ENCODE measurements at places on chromosomes 4 and X.

GRCh38 chrX:77160301-77160700 is 286.9 kb upstream of the FGF16 start:
- no peak for DNase-seq

DNA sequence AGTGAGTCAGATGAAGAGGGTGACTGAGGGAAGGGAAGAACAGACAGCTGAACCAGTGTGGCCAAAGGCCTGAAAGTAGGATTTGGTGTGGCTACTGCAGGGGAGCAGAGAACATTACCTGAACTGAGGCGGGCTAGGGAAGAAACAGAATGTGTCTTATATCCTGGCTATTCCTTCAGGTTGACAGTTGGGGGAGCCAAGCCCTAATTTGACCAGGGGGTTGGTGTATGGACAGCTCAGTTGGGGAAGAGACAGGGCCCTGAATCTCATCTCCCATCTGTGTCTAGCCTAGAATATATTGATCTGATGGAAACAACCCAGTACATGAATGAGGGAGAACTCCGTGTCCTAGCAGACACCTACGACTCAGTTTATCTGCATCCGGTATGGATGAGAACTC is 4.2 kb downstream of the HDAC6 start:
- DNase-seq, result no peak

GRCh38 chr4:113398441-113399143 is 349.1 kb downstream of the ANK2 start:
- DNase-seq, result no peak

GRCh38 chr4:101020956-101021355 is 326.4 kb downstream of the PPP3CA start:
- peak; percentile 2 for DNase-seq

GRCh38 chr4:105568584-105568983 is 16.2 kb downstream of the ARHGEF38 start:
- DNase-seq, result no peak

- no peak for DNase-seq
These were observed 387.7 kb upstream of the TEX13C start for GRCh38 chrX:124931958-124932357.

DNA sequence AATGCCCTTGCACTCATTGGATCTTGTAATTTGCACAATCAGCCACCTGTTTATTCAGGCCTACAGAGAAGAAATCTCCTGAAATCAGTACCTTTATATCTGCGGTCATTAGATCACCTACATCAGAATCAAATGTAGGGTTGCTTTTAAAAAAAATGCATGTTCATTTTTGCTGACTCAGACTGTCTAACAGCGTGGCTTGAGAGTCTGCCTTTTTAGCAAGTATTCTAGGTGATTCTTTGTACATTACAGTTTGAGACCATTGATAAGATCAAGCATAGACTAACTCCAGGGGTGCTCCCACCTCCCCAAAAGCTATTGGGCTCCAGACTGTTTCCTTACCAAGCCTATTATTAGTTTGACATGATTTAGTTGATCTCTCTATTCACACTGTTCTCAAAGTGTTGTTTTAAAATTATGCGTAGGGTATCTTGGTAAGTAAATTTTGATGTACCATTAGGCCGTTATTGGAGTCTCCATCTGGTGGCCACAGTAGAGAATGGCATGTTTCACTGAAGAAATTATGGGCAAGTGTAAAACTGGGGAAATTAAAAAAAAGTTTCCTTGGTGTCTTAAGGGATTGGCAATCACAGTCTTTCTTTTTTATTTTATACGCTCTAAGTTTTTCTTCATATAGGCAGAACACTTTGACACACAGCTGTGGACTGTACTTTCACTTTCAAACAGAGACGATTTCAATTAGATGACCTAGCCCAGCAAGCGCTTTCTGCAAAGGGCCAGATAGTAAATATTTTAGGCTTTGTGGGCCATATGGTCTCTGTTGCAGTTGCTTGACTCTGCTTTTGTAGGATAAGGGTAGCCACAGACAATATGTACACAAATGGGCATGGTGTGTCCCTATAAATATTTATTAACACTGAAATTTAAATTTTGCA is 33.7 kb upstream of the MSL3 start:
- DNase-seq, result peak; percentile 8

GRCh38 chrX:5998901-5999300 is 229.8 kb downstream of the NLGN4X start:
- no peak for DNase-seq

- peak; percentile 50 for DNase-seq
These were observed 39.2 kb downstream of the COPS4 start for GRCh38 chr4:83074086-83074704.

DNA sequence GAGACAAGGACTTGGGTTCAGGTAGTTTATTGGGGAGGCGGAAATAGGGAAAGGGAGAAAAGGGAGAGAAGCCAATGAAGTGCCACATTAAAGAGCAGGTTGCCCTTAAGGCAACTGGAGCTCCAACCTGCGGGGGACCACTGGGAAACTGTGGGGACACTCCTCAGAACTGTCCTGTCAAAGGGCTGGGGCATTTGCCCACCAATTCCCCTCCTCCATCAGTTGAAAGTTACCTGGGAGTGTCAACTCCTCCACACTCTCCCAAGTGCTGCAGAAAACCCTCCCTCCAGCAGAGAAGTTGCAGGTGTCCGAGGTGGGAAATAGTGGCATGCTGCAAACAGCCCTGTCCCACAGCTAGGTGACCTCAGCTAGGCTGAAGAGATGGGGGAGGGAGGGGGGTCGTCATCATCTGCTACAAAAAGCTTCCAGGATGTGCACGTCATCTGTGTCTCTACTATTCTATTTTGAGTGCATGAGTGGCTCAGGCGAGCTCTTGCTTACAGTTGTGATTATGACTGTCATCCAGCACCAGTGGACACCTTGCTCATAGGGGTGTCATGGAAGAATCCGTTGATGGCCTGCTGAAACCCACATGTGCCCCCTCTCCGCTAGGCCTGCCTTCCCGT is 41.5 kb upstream of the XPNPEP2 start:
- no peak for DNase-seq

DNA sequence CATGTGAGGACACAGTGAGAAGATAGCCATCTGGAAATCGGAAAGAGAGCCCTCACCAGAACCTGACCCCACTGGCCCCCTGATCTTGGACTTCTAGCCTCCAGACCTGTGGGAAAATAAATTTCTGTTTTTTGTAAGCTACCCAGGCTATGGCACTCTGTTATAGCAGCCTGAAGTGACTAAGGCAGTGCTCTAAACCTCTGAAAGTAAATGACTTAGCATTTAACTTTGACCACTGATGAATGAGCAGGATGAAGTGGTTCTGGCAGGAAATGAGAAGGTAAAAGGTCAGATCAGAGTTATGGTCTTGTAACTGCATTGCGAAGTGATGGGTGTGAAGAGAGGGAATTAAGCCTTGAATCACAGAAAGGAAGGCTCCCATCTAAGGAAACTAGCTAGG is 17.0 kb downstream of the GPAT3 start:
- no peak for DNase-seq

DNA sequence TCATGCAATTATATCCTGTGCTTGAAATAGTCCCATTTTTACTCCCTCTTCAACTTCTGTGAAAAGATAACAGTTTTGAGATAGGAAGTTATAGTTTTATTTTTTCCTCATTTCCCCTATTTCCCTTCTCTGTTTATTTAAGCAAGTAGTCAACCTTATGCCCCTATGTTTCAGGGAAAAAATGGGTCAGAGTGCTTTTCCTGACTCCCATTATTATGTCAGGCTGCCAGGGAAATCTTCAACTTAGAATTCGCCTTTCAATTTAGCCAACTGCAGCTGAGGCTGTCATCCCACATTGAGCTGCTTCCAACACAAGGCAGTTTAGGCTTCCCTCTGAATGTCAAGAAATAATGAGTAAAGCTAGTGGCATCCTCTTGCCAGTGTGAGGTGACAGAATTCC is 42.3 kb downstream of the NXT2 start:
- DNase-seq, result no peak

DNA sequence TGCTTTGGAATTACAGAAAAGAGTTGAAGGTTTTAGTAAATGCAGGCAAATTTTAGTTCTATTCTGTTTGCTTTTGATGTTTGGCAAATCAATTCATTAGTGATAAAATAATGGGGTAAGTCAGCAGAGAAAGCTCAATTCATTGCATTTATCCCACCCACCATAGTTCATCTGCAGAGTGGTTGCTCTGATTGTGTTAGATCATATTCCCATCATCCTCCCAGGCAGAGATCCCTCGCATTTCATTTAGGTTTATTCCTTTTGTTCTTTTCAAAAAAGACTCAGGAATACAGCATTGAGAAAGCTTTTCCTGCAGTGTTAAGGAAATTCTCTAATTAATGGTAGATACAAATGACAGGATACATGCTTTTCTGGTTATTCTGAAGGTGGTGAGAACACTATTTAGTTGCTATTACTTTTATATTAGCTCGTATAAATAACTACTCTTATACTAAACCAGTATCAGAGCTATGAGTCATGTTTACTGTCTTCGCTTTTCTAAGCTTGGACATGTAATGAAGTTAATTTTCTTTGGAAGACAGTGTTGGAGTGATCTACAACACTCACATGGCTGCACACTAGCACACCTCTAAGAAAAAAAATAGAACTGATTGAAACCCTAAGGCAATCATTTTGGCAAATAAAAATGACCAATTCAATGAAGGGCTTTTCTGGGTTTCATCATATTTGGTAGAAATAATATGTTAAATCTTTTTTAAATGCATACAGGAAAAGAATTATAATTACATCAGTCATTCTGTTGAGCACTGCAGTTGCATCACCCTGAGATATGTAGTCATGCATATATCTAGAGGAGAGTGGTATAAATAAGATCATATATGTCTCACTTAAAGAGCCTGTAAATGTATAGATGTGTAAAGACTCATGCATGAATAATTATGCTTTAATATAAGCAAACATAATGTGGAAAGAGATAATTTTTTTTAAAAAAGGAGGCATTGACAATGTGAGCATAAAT is 351.6 kb downstream of the PCDH7 start:
- no peak for DNase-seq

DNA sequence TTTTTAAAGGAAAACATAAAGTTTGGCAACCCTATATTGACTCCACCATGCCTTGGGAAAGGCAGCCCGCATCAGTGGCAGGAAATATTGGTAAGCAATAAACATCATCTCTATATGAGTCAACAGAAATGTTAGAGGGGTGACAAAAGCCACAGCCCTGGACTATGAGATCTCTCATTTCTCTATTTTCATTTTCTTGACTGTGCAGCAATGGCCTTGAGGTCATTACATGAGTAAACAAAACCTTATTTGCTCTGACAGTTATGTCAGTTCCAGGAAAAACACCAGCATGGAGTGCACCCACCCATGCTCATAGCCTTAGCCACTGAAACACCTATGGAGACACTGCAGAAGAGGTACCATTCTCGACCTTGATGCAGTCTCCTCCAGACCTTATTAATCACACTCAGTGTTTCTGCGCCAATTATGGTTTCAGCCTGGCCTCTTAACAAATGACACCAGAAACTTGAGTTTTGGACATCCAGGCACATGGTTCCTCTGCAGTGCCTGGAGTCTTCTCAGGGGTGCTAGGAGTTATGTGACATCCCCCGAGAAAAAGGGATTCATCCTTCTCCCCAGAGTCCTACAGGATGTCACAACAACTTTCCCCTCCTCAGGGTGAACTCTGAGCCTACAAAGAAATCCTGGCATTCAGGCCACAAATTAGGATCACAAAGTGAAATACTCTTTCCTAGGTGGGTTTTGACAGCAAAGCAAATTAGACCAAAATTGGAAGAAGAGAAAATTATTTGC is 16.0 kb upstream of the HPGD start:
- DNase-seq, result no peak

DNA sequence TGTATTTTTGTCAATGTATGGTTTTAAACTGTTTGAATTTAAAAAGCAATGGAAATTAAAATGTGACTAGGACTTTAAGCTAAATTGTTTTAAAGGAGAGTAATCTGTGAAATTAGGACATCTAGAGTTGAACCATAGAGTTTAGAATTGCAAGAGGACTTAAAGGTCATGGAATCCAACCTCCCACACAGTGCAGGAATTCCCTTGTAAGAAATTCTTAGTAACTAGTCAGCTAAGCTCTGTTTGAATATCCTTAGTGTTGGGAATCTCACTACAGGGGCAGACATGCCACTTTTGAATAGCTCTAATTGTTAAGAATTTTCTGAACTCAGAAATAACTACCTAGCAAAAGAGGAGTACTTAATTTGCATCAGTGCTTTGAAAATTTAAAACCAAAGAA is 292.9 kb downstream of the IL1RAPL1 start:
- DNase-seq, result no peak

- no peak for DNase-seq
These were observed 745.9 kb downstream of the RPA4 start for GRCh38 chrX:97629597-97629985.

DNA sequence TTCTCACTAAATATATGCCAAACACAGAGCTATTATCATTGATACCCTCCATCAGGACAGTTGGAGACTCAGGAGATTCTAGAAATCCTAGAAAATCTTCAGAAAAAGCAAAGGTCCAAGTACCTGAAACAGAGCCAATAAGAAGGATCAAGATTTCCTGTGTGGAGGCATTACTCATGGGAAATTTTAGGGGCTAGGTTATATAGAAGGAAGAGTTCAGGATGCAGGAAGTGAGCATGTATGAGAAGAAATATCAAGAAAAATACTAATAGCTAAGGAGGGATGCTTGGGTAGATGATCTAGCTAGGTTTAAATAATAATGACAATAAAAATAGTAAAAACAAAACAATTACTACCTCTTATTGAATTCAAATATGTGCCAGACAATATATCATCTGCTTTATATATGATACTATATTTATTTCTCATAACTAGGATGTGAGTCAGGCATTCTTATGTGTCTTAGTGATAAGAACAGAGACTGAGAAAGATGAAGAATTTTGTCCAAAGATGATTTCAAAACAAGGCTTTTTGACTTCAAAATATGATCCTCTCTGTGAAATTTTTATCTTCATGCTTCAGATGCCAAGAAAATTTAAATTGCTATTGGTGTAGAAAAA is 66.4 kb upstream of the HHIP start:
- no peak for DNase-seq

DNA sequence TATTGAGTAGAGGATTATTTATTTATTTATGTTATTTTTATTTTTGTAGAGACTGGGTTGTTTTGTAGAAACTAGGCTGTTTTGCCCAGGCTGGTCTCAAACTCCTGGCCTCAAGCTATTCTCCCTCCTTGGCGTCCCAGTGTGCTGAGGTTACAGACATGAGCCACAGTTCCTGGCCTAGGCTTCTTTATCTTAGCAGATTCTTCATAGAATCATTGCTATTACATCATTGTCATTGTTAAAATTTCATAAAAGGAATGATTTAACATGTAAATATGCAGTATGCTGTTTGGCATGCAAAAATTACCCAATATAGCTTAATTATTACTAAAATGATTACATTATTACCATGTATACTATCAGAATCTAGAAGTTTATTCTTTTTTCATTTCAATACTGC is 24.2 kb downstream of the SULT1E1 start:
- no peak for DNase-seq

- DNase-seq, result no peak
These were observed 61.5 kb upstream of the AP1S2 start for GRCh38 chrX:15915959-15916703.

- DNase-seq, result no peak
These were observed 9.5 kb upstream of the KCND1 start for GRCh38 chrX:48981178-48981577.

GRCh38 chrX:112424166-112424565 is 255.6 kb downstream of the LHFPL1 start:
- no peak for DNase-seq

GRCh38 chr4:76090241-76090691 is 15.8 kb downstream of the ART3 start:
- DNase-seq, result peak; percentile 9

- no peak for DNase-seq
These were observed 112.6 kb downstream of the EFNB1 start for GRCh38 chrX:68941385-68941952.

- DNase-seq, result no peak
These were observed 28.3 kb upstream of the AP1S2 start for GRCh38 chrX:15882704-15883539.

- DNase-seq, result no peak
These were observed 13.3 kb upstream of the IL3RA start for GRCh38 chrX:1323315-1323714.

Data from GM19239 (cell line).